ENCODE measurements at places on chromosomes 1 and 21.
A peak's percentile ranks its signal among the peaks of the same experiment; 100 is the strongest.

DNA sequence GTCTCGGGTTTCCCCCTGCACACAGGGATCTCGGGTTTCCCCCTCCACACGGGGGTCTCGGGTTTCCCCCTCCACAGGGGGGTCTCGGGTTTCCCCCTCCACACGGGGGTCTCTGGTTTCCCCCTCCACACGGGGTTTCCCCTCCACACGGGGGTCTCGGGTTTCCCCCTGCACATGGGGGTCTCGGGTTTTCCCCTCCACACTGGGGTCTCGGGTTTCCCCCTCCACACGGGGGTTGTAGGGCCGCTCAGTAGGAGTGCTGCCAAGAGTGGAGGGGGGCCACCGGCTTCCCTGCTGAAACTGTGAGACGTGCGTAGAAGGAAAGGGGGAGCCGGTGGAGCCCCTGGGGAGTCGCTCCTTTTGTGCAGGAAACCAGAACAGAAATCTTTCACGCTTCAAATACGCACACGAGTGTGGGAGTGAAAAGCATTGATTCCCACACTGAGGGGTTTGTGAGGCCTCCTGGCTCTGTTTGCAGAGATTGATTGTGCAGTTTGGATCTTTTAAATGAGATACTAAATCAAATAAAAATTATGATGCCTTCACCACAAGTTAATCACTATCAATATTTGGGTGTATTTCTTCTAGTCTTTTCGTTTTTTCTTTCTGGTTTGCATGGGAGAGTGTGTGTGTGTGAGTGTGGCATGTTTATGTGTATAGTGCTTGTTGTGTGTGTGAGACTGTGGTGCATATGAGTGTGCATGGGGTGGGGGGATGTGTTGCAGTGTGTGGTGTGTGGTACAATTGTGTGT lies 54.3 kb upstream of the TRAPPC10 start:
- DNase-seq, result no peak

- DNase-seq, result no peak
Measured at GRCh38 chr1:34668063-34668462, 86.8 kb upstream of the GJB5 start.

DNA sequence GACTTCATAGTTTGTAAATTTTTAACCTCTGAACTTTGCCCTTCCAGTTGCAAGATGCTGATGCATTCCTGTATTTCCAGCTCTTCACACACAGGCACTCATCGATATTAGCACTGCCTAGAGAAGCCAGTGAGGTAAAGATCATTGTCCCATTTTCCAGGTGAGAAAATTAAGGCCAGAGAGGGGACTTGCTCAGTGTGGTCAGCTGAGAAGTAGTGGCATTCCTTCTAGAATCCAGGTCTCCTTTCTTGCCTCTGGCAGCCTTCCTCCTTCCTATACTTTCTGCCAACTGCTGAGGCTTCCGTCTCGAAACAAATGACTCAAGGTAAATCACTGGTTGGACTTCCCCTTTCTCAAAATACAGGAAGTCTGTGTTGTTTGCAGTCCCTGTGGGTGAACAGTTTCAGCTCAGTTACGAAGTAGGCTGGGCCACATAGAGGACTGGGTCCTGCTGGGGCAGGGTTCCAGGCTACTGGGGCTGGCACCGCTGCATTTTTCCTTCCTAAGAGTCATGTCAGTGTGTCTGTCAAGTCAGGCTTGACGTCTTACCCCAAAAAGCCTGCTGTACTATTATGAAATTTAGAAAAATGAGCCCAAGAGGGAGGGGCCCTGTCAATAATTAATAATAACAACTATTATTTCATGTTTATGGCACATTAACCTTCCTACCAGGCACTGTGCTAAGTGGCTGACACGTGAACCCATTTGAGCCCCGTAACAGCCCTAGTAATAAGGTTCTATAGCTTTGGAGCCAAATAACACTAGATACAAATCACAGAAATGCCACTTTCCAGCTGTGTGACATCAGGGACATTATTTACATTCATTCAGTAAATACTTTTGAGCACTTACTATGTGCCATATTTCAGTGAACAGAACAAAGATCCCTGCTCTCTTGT lies 16.6 kb upstream of the RNF19B start:
- DNase-seq, result peak; percentile 6

DNA sequence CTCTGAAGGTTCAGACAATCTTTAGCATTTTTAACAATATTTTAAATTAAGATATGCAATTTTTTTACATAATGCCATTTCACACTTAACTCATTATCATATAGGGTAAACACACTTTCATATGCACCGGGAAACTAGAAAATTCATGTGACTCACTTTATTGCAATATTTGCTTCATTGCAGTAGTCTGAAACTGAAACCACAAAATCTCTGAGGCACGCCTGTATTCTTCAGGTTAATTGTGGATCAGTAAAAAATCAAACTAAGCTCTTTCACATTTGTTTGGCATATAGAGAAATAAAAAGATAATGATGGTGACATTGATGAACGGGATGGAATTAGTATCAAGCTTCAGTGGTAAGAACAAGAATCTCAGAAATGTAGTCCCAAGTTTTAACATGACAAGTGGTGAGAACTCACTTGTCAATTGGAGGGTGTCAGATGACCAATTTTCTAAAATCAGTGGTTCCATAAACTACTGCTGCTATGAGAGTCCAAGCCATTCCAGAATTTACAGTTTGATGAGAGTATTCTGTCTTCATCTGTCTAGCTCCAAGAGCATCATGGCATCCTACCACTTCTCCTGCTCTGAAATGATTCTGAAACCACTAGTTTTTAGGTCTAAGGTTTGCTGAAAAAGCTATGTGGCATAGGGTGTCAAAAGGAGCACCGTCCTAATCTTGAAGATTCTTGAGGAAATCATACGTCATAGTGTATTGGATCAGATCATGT lies 281.0 kb downstream of the PTPRC start:
- DNase-seq, result no peak

GRCh38 chr1:117060441-117061317 lies 553 bp downstream of the TTF2 start:
- peak; percentile 43 for DNase-seq

DNA sequence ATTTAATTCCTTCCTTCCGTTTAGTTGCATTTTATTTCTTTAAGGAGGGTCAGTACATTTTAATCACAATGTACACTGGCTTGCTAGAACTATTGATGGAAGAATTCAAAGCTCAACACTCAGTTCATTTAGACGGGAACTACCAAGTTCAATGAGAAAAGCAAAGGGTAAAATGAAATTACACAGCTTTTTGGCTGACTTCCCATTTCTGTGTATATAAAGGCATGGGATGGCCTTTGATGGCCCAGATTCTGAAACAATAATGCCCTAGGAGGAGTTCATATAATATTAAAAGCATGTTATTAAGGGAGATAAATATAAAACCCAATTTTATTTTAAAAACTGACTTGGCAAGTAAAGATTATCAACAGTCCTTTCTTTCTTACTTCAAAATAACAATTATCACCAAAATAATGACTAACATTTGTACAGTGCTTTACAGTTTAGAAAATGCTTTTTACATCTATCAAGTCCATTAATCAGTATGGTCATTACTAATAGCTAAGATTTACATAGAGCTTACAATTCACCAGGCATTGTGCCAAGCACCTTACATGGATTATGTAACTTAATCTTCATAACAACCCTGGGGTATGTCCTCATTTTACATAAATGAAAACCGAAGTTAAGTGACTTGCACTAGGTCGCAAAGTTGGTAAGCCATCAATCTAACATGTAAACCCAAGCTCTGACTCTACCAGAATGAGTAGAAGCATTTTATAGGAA lies 402.4 kb downstream of the OMA1 start:
- no peak for DNase-seq

DNA sequence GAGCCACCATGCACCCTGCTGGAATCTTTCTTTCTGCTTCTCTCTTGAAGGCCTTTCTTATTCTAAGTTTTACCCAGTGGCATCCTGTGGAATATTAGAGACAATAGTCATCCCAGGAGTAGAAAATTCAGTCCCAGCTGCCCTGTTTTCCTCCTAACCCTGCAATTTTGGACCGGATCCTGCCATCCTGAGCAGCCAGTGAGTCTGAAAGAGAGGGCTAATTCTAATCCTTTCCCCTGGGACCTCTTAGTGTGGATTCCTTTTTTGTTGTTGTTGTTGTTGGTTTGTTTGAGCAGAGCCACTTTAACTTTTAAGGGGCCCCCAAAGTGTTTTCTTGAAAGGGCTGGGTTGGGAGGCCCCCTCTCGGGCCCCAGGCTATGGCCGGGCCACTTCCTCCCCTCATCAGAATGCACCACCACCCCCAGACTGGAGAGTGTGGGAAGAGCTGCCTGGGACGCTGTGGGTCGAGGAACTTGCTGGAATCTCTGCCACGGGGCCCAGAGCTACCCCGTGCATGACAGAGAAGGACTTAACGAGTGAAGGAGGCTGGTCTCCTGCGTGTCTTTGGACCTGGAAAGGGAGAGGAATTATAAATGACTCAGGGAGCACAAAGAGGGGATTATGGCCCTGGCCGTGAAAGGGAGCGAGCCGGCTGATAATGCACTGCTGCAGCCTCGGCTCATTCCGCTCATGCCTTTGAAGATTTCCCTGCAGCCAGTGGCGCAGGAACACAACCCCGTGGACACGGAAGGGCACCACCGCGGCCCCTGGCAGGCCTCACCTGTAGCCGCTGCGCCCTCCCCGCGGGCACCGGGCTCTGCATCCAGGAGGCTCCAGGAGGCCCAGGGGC lies 81.0 kb upstream of the AKT3 start:
- no peak for DNase-seq

DNA sequence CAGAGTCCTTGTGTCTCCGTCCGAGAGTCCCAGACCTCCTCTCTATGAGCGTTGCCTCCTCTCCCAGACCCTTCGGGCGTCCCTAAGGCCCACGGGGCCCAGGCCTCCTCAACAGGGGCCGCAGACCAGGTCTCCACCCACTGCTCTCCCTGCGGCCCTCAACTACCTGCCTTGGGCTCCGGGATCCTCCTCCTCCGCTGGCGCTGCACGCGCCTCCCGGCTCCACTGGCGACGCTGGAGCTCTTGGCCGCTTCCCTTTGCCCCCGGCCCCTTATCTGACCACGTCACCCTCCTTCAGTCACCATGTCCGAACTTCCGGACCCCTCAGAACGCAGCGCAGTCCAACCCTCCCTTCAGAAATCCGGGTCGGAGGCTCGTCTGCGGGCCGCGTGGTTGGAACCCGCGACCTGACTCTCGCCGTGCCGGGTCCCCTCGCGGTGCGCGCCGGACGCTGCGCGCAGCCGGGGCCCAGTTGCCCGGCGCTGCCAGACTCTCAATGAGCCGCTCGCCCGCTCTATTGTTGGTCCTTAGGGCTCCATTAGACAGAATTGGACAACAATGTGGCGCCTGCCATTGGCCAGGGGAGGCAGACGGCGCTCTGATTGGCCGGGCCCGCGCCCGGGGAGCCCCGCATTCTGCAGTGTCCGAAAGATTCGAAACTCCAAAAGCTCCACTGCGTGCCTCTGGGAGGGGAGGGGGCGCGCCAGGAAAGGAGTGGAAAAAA lies at the start of gene DMRTA2:
Gene DMRTA2, minus strand, starts transcription at position 498 of the 724 bp plus-strand sequence. CDS start 1,907 bp downstream, outside the sequence.
- DNase-seq, result peak; percentile 80

DNA sequence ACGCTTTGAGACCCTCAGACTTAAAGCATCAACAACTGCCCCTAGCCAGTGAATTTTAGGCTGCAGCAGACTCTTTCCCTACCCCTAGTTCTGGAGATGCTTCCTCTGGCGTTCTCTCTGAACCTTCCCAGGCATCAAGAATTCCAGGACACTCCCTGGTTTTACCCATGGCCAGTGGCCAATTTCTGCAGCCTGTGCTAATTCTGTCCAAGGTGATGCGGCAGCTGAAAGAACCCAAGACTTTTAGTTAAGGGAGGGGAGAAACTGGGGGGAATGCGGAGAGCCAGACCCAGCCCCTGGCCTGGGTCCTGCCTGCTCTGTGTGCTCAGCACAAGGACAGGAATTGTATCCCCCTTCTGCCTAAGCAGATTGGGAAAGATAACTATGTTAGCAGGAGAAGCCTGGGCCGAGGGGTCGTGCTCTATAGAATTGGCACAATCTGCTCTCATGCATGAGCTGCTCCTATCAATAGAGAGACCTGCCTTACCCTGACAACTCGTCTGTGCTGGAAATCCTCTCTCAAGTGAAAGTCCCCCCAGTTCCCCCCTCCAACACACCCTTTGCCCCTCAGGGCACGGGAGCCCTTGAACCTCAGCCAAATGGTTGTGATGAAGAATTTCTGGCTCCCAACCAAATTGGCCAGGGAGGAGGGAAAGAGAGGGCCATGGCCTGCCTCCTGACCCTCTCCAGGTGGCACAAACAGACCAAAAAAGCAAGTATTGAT lies 5.4 kb upstream of the GJA8 start:
- no peak for DNase-seq

DNA sequence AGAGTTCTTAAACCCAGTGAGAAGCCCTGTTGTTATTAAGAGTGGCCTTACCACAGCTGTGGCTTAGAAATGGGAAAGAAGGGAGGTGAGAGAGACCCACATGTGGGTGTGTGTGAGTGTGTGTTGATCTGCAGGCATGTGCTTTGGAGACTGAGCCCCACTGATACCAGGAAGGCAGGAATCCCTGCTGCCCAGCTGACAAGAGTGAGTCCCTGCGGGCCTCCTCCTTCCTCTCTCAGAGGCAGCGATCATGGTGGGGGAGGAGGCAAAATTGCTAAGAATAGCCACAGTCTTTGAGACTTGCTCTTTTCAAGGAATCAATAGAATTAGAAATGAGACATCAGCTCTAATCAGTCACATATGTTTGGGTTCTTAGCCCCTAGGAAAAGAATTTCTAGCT lies 87.0 kb upstream of the WARS2 start:
- no peak for DNase-seq

DNA sequence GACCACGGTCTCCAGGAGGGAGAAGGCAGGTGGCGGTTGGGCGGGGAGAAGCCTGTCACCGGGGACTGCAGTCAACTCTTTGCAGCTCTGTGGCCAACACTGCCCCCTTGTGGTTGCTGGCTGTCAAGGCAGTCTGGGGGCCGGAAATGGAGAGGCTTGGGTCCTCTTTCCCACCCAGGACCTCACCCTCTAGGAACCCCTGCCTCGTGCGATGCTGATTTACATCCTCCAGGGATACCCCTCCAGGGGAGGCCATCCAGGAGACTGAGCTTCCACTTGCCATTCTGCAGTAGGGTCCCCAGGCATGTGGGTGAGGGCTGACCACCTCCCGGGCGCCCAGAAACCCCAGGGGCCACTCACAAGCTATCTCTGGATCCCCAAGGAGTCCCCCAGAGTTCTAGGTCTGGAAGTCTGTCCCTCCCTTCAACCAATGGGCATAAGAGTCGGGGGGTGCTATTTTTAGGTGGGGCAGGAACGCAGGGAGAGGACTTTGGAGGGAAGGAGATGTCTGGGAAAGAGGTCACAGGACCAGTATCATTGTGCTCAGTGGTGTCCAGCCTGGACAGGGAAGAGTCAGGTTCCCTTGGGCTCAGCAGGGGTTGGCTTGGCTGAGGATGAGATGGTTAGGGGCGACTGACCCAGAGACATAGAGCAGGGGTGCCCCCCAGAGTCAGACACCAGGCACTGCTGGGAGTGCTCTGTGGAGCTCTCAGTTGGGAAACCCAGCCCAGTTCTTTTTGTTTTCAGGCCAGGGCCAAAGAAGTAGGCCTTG lies 7.1 kb upstream of the GPR61 start:
- DNase-seq, result peak; percentile 85

DNA sequence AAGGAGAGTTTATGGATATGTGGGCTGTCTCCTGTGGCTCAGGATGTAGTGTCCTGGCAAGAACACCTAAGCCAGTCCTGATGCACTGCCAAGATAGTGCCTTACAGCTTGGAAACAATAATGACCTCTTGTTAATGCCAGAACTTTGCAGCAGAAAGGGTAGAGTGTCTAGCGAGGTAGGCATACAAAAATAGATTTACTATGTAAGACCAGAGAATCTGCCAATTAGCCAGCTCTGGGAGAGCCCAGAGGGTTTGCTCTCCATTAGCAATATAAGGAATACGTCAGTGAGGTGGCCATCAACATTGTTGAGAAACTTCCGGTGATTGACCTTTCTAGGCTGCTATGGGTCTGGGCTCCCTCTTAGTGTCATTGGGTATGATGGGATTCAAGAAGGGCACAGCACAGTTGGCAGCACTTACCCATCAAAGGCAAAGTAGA lies 178.5 kb upstream of the GALNT2 start:
- no peak for DNase-seq
